ENCODE measurements at places on chromosomes 6 and 20. TPM values are rescaled to one million over a fixed set of nuclear protein-coding genes. Genes with fewer than 3 reads are reported as not detected.

Gene CRNKL1
- 26.3 TPM for polyA plus RNA-seq

Gene CDH4
- polyA plus RNA-seq, result 1.7 TPM

Gene CCDC170
- 1.6 TPM for polyA plus RNA-seq

Gene SOX18
- 5.3 TPM for polyA plus RNA-seq

Gene CST5
- 0.19 TPM for polyA plus RNA-seq

Gene MLIP
- 0.66 TPM for polyA plus RNA-seq

Gene BACH2
- 2.8 TPM for polyA plus RNA-seq

Gene RAET1L
- not detected for polyA plus RNA-seq

- no peak overlapping the region for H3K27ac ChIP-seq
- no peak overlapping the region for H3K4me3 ChIP-seq
- H3K36me3 ChIP-seq, result no peaks in the 10 kb centered on the region
- DNase-seq, result no peak
- H3K27me3 ChIP-seq, result no peaks in the 10 kb centered on the region
- no peaks in the 10 kb centered on the region for H3K4me1 ChIP-seq
Measured at GRCh38 chr6:169034516-169035167, 219.0 kb downstream of the THBS2 start.

DNA sequence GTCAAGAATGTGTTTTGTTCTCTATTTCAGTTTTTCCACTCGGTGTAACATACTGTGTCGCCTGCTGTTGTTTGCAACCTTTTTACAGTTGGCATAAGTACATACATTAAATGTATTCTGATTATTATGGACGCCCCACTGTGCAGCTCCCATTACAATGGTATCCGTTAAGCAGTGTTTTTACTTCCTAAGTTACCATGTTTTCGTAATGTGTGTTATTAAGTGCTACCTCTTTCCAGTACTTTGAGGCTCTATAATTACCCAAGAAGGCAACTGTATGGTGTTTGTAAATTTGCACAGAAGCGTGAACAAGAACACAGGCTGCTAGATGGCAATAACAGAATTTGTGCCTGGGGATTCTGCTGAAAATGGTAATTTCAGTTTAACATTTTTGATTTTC is 568.0 kb upstream of the MARCKS start:
- no peaks in the 10 kb centered on the region for H3K36me3 ChIP-seq
- H3K4me3 ChIP-seq, result no peak overlapping the region
- no peak overlapping the region for H3K27ac ChIP-seq

DNA sequence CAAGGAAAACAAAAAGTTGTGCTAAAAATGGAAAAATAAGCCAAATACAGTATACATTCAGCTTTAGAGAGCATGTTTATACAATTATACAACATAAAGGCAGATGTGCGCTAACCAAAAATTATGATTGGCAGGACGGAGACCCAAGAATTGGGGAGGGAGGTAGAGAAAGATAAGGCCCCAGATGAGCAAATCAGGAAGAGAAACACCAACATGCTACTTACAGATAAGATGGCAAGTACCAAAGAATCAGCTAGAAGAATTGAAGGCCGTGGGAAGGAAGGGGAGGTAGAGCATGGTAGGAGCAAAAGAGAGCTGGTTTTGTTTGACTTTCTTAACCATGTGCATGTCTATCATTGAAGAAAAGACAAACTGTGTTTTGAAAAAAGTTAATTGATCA is 45.4 kb downstream of the PRND start:
- no peaks in the 10 kb centered on the region for H3K4me1 ChIP-seq
- H3K27ac ChIP-seq, result no peak overlapping the region
- H3K27me3 ChIP-seq, result peaks cover 10% of the 10 kb centered on the region
- H3K36me3 ChIP-seq, result no peaks in the 10 kb centered on the region
- no peak for DNase-seq

DNA sequence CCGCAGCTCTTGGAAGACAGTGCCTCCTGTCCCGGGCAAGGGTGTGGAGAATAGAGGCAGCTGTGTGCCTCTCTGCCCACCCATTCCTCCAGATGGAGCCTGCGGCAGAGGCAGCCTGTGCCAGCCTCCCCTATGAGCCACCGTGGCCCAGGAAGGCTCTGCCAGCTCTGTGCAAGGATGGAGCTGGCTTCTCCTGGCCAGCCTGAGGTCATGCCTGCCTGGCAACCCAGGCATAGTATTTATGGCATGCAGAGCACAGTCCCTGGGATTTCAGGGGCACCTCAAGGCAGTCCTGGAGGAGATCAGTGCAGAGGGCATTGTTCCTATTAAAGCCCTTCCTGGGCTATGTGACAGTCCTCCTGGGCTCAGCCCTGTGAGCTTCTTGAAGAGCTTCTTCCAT is 1.5 kb downstream of the EPB41L1 start:
- no peak overlapping the region for H3K27ac ChIP-seq
- DNase-seq, result no peak
- H3K27me3 ChIP-seq, result no peaks in the 10 kb centered on the region
- H3K36me3 ChIP-seq, result no peaks in the 10 kb centered on the region
- peaks cover 16% of the 10 kb centered on the region for H3K4me1 ChIP-seq

- no peak overlapping the region for H3K27ac ChIP-seq
- H3K4me3 ChIP-seq, result no peak overlapping the region
- no peak for DNase-seq
- H3K36me3 ChIP-seq, result no peaks in the 10 kb centered on the region
- H3K4me1 ChIP-seq, result peaks cover 5% of the 10 kb centered on the region
- no peaks in the 10 kb centered on the region for H3K27me3 ChIP-seq
Measured at GRCh38 chr20:1283522-1284510, 17.7 kb downstream of the SNPH start.

DNA sequence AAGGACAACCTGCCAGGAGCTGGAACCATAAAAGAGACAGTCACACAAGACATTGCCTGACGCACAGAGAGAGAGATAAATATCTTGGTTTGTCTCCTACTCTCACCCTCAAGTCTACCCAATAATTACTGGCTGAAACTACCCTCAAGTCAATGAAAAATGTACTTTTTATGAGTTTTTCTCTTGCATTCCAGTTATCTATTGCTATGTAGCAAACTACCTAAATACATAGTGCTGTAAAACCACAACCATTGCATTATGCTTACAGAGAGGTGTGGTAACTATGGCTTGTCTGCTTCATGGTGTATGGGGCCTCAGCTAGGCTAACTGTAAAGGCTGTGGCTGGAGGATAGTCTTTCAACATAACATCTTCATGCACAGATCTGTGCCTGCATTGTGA is 247.8 kb downstream of the HAO1 start:
- H3K4me3 ChIP-seq, result no peak overlapping the region
- DNase-seq, result no peak
- H3K27me3 ChIP-seq, result no peaks in the 10 kb centered on the region
- no peaks in the 10 kb centered on the region for H3K36me3 ChIP-seq
- no peaks in the 10 kb centered on the region for H3K4me1 ChIP-seq

DNA sequence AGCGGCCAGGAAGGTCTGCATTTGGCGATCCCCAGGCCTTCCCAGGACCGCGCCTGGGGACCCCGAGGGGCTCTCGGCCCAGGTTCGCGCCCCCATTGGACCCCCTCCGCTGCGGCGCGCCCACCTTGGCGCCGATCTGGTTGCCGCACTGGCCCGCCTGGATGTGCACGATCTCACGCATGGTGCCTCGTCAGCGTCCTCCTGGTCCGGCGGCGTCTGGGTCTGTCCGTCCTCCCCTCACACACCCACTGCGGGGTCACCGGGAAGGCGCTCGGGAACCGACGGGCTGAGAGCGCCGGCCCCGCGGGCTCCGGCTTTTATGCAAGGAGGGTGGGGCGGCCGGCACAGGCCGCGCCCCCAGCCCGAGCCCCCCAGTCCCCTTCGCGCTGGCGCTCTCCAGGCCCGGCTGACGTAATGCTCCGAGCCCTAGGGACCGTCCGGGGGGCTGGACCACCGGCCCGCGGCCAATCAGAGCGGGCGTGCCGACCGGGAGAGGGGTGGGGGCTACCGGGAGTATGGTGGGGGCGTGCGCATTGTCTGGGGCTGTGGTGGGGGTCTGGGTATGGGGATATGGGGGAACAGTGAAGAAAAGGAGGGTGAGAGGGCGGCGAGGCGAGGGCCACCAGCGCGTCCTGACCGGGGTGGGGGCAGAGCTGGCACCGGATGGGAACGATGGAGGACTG is at the start of gene TUBB2B:
TSS of gene TUBB2B (minus strand) at position 291 of the 683 bp plus-strand sequence. CDS start at position 181, 110 bp downstream.
- H3K4me1 ChIP-seq, result peaks cover 41% of the 10 kb centered on the region
- H3K36me3 ChIP-seq, result no peaks in the 10 kb centered on the region

- H3K4me3 ChIP-seq, result peak overlapping the region; percentile 92
- H3K4me1 ChIP-seq, result peaks cover 7% of the 10 kb centered on the region
Measured at GRCh38 chr6:35258336-35258735, 1.2 kb upstream of the ZNF76 start.

- H3K27me3 ChIP-seq, result no peaks in the 10 kb centered on the region
- H3K27ac ChIP-seq, result no peak overlapping the region
- H3K36me3 ChIP-seq, result peaks cover 2% of the 10 kb centered on the region
- H3K4me1 ChIP-seq, result no peaks in the 10 kb centered on the region
- no peak overlapping the region for H3K4me3 ChIP-seq
Measured at GRCh38 chr6:80181352-80182081, 75.0 kb downstream of the BCKDHB start.

DNA sequence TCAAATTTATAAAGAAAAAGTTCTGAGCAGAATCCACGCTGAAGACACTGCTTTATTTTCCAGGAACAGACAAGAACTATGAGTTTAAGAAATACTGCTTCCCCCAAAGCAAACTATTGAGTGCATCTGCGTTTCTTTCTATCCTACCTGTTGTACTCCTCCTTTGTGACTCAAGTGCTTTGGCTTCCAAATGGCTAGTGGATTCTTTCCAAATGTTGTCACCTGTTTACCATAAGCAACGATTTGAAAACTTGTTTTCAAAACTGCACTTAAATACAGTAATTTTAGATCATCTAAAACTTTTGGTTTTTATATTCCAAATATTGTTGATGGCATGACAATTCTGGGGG is 9.5 kb downstream of the PXDC1 start:
- no peak overlapping the region for H3K27ac ChIP-seq
- H3K4me3 ChIP-seq, result no peak overlapping the region
- H3K27me3 ChIP-seq, result no peaks in the 10 kb centered on the region

GRCh38 chr6:32224696-32225095 is 829 bp upstream of the NOTCH4 start:
- DNase-seq, result no peak
- H3K27ac ChIP-seq, result no peak overlapping the region
- no peaks in the 10 kb centered on the region for H3K36me3 ChIP-seq
- peaks cover 9% of the 10 kb centered on the region for H3K27me3 ChIP-seq
- H3K4me3 ChIP-seq, result no peak overlapping the region
- no peaks in the 10 kb centered on the region for H3K4me1 ChIP-seq

GRCh38 chr6:163739408-163739725 is 324.8 kb downstream of the QKI start:
- H3K36me3 ChIP-seq, result no peaks in the 10 kb centered on the region
- no peak overlapping the region for H3K4me3 ChIP-seq
- H3K27ac ChIP-seq, result no peak overlapping the region

- no peak overlapping the region for H3K4me3 ChIP-seq
- H3K27ac ChIP-seq, result no peak overlapping the region
- H3K4me1 ChIP-seq, result no peaks in the 10 kb centered on the region
- no peaks in the 10 kb centered on the region for H3K27me3 ChIP-seq
Measured at GRCh38 chr6:155181498-155181897, 82.3 kb upstream of the CLDN20 start.

- no peak overlapping the region for H3K27ac ChIP-seq
- no peaks in the 10 kb centered on the region for H3K36me3 ChIP-seq
- no peaks in the 10 kb centered on the region for H3K27me3 ChIP-seq
- H3K4me1 ChIP-seq, result peaks cover 22% of the 10 kb centered on the region
Measured at GRCh38 chr20:32631933-32632460, 41.7 kb downstream of the C20orf203 start.

- DNase-seq, result no peak
- H3K36me3 ChIP-seq, result no peaks in the 10 kb centered on the region
- H3K27ac ChIP-seq, result no peak overlapping the region
- no peak overlapping the region for H3K4me3 ChIP-seq
- no peaks in the 10 kb centered on the region for H3K4me1 ChIP-seq
- H3K27me3 ChIP-seq, result no peaks in the 10 kb centered on the region
Measured at GRCh38 chr6:87858440-87858839, 156.4 kb upstream of the AKIRIN2 start.

- DNase-seq, result no peak
- H3K36me3 ChIP-seq, result no peaks in the 10 kb centered on the region
- H3K27ac ChIP-seq, result no peak overlapping the region
- no peaks in the 10 kb centered on the region for H3K4me1 ChIP-seq
- peaks cover 8% of the 10 kb centered on the region for H3K27me3 ChIP-seq
Measured at GRCh38 chr20:48816282-48817205, 11.3 kb downstream of the PREX1 start.

DNA sequence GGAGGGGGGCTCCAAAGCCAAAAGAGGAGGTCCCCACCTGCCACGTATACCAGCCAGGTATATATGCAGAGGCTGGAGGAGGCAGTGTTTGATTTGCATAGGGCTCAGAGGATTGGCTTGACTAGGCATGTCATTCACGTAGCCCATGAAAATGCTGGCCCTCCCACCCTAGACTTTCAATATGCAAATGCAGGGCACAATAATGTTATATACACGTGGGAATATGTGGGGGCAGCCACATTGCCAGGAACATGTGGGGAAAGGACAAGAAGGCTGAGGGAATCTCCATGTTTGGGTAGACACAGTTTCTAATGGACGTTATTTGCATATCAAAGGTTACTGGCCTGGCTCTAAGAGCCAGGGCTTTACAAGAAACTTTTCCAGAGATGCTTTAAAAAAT is 301.8 kb downstream of the FARS2 start:
- H3K27me3 ChIP-seq, result no peaks in the 10 kb centered on the region
- H3K27ac ChIP-seq, result no peak overlapping the region
- H3K4me3 ChIP-seq, result no peak overlapping the region
- no peak for DNase-seq
- no peaks in the 10 kb centered on the region for H3K36me3 ChIP-seq

- H3K4me1 ChIP-seq, result no peaks in the 10 kb centered on the region
- H3K27me3 ChIP-seq, result peaks cover 5% of the 10 kb centered on the region
- no peak overlapping the region for H3K4me3 ChIP-seq
- no peak overlapping the region for H3K27ac ChIP-seq
- H3K36me3 ChIP-seq, result no peaks in the 10 kb centered on the region
- no peak for DNase-seq
Measured at GRCh38 chr6:159152041-159152440, 17.2 kb upstream of the FNDC1 start.

DNA sequence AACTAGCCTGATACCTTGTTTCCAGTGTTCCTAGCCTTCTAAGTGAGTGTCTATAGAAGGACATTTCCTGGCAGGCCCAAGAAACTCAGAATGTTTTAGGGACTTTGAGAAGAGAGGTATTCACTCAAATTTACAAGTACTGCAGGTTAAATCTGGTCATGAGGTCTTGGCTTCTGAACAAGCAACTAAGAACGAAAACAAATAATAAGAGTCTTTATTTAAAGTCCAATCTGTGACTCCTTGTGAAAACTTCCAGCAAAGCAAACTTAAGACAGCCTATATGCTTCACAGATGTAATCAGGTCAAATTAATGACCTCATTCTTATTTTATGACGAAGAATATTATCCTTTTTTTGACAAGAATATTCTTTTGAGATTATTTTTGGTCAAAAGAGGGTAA is 79.4 kb upstream of the PRSS16 start:
- no peak for DNase-seq
- no peak overlapping the region for H3K27ac ChIP-seq
- no peak overlapping the region for H3K4me3 ChIP-seq
- no peaks in the 10 kb centered on the region for H3K27me3 ChIP-seq
- H3K36me3 ChIP-seq, result no peaks in the 10 kb centered on the region

- DNase-seq, result peak; percentile 84
- H3K4me1 ChIP-seq, result peaks cover 8% of the 10 kb centered on the region
- peak overlapping the region; percentile 77 for H3K27ac ChIP-seq
- H3K27me3 ChIP-seq, result peaks cover 58% of the 10 kb centered on the region
Measured at GRCh38 chr6:31399589-31400466, 3.6 kb upstream of the MICA start.
